ENCODE measurements at places on chromosomes 1 and 21.

DNA sequence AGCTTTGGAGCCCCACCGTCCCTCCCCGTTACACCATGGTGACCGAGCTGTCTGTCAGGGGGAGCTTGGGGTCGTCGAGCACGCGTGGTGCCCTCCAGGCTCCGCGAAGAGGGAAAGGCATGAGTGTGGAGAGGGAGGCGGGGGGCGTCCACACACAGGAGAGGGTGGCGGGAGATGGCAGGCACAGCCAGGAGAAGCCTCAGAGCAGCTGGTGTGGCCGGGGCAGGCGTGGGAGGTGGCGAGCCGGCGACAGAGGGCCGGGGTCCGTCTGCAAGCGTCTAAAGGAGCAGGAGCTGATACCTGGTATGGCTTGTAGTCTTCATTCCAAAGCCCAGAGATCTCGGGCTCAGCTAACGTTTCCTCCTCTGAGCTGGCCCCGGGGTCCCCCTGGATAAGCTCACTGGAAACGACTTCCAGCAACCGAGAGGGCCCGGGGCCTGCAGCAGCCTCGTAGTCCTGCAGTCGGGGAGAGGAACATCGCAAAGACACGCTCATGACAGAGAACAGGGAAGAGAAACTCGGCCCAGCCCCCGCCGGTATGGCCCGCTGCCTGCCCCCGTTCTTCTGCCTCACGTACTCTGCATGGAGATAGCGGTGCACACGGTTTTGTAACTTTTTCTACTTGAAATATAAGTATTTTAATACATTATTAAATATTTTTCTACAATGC is 37.4 kb downstream of the CFAP74 start:
- no peak for DNase-seq

GRCh38 chr1:6307099-6307498 is 46.2 kb upstream of the GPR153 start:
- no peak for DNase-seq

DNA sequence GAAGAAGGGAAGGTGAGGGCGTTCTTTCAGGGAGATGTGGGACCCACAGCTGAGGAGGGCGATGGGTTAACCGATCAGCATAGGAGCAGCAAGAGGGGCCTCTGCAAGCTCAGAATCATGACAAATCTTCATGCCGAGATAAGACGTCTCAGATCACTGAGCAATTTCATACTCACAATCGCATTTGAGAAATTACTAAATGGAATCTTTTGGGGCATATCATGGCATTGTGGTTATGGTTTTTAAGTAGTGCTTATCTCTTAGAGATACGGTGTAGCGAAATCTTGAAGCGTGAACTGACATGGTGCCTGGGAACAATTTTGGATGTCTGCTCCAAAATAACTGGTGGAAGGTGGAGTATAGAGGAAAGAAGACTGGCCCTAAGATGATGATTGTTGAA is 6.2 kb downstream of the TNNT2 start:
- no peak for DNase-seq

- no peak for DNase-seq
These were observed 48.2 kb upstream of the EPB41 start for GRCh38 chr1:28865997-28866650.

DNA sequence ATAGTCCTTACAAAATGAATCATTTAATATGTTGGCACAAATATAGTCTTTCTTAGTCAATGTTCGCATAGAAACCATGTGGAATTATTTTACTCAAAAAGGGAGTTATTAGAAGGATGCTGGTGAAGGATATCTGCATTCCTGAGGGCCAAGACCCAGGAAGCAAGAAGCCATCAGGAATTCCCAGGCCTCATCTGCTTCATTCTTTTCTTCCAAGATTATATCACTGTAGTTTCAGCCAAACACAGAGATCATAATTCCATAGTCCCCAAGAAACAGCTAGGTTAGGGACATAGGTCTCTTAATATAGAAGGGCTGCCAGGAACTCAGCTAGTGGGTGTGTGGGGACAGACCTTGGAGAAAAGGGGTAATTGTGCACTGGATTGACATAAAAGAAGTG is 28.6 kb upstream of the DISC1 start:
- DNase-seq: no peak

- no peak for DNase-seq
These were observed 39.3 kb upstream of the TSPEAR start for GRCh38 chr21:44750675-44751025.

GRCh38 chr1:178881950-178882349 is 11.1 kb upstream of the ANGPTL1 start:
- no peak for DNase-seq

DNA sequence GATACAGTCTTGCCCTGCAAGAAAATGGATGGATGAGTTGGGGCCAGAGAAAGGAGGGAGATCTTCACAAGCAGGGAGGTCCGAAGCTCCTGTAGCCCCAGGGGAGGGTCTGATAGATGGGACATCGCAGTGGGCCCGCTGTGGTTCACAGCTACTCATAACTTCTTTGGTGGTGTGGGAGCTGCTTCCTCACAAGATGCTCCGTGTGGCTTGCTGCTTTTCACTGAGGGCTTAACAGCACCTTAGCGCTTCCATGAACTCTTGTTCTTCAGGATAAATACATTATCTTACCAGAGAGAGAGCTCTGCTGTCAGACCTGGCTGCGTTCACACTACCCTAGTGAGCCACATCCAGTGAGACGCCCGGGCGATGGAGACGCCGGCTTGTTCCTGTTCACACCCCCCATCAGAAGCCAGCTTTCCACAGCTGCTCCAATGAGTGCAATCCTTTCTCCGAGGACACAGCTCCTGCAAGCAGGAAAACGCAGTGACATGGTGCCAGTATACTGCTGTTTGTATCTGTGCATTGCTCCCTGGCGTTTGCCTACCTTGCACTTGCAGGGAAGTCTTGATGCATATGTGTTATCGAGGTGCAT is 599.8 kb downstream of the AJAP1 start:
- DNase-seq: no peak

DNA sequence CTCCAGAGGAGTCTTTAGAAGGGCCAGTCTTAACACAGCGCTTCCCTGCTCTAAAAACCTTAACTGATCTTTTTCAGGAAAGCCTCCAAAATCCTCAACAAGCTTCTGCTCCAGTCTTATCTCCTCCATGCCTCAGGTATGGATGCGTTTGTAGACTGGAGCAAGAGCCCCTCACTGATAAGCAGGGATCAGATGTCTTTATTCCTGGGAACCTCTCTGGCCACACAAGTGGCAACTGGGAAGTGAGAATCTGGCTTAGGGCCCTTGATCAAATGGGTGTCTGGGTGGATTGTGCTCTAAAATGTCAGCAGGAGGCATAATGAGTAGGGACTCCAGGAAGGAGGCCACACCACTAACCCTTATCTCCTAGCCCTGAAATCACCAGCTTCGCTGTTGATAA is 1.4 kb downstream of the ZBTB8A start:
- DNase-seq: no peak

DNA sequence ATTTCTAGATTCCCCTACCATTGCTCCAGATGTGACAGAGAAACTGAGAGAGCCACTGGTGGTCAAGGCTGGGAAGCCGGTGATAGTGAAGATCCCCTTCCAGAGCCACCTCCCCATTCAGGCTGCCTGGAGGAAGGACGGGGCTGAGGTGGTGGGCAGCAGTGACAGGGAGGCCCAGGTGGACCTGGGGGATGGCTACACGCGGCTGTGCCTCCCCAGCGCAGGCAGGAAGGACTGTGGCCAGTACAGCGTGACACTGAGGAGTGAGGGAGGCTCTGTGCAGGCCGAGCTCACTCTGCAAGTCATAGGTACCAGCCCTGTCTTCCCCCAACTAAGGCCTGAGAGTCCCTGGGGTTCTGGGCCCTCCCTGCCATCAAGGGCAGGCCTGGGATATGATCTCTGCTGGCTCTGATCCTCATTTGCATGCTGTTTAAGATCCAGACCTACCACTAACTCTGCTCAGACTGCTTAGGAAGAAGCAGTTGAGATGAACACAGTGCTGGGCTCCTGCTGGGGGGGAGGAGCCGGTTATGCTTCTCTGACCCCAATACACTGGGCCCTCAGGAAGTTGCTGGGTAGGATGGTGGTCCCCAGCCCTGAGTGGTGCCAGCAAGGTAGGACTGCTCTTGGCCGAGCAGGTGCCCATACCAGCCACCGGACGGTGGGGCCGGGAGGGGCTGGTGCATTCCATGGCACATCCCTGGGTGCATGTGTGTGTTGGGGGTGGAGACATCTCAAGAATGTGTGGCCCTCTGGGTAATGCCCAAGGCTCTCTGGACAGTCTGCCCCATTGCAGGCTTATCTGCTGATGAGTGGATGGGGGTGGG is 25.1 kb downstream of the IGFN1 start:
- DNase-seq: no peak

GRCh38 chr1:201655910-201656309 is 117.0 kb downstream of the NAV1 start:
- DNase-seq: no peak

GRCh38 chr1:197145446-197146024 is 934 bp downstream of the ASPM start:
- no peak for DNase-seq

DNA sequence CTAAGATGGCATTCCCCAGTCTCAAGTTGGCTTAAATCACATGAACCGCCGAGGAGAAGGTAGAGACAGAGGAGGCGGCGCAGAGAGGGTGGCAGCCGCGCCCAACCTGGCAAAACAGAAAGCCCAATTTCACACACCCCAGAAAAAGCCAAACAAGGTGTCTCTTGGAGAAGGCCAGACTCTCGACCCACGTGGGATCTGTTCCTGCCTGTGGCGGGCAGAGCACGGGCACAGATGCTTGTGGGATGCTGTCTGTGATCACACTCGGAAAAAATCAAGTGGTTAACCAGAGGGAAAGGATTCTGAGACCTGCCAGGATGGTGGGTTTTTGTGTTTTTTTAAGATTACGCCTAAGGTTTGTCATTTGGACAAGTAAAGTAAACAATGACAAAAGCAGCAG is 80.7 kb downstream of the MRPL37 start:
- no peak for DNase-seq

DNA sequence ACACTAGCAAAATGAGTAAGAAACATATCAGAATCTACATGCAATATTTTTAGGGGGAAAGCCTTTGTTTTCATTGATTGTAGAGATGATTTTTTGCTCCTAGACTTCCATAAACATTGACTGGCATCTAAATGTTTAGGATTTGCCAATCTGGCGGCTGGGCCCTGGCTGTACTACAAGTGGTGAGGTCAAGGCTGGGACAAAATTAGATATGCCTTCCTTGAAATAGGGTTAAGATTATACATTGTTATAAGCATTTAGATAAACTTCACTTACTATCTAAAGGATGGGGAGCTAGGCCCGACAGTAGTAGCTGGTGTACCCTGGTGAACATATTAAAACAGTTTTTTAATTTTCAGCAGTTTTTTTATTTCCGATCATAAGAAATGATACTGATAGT is 5.2 kb downstream of the NFIA start:
- no peak for DNase-seq

DNA sequence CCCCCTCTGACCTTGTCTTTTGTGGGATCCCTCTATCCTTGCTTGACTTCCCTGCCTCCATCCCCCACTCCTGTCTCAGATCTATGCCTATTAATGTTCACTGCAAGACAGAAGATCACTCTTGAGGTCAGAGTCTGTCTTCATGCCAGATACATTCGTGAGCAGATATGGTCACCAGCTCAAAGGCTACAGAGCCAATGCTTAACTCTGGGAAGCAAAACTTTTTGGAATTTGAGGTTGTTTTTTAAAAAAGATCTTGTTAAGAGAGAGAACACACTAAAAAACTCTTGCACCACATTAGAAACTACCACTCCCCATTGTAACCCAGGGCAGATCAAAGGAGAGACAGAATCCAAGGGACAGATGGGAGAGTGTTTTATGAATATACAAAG is 17.1 kb upstream of the A3GALT2 start:
- no peak for DNase-seq

Measured in NCI-H1930 (cell line).